Activated naive CD4-positive, alpha-beta T cell treated with anti-CD3 and anti-CD28 coated beads, Interleukin-2, amount 50 U/mL, for 16 hours (primary cell): ENCODE measurements at places on chromosomes 7 and 10.

DNA sequence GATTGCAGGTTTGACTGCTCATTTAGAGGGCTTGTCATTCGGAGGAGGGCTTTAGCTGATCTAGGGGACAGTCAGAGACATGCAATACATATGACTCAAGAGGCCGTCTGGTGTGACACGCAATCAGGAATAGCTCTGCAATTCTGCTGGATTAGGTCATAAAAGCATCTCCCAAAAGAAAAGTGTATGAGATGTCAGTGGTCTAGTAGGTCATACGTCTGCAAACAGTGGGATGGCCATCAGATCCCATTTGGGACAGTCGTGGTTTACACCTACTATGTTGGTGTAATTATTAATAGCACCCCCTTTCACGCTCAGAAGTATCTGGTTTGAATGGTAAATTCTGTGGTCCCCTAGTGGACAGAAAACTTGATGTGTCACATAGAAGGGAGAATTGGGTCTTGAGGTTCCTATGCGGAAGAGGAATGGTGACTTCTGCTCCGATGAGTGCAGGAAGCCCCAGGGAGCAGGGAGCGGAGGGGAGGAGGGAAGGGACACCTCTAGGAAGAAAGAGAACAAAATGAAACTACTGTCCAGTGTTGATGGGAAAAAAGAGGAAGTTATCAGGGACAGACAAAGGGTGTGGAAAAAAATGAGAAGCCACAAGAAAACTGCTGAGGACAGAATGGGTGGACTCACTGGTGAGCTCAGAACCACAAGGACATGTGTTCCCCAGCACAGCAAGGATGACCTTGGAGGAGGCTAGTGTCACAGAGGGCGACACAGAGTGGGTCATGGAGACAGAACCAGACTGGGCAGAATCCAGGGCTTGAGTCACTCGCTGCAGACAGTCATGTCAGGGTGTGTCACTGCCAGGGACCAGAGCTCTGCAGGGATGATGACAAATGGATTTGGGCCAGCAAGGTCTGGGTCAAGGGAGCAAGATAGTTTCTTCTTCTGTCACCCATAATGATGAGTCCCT lies 59.9 kb downstream of the MAP3K8 start:
- no peak for DNase-seq

DNA sequence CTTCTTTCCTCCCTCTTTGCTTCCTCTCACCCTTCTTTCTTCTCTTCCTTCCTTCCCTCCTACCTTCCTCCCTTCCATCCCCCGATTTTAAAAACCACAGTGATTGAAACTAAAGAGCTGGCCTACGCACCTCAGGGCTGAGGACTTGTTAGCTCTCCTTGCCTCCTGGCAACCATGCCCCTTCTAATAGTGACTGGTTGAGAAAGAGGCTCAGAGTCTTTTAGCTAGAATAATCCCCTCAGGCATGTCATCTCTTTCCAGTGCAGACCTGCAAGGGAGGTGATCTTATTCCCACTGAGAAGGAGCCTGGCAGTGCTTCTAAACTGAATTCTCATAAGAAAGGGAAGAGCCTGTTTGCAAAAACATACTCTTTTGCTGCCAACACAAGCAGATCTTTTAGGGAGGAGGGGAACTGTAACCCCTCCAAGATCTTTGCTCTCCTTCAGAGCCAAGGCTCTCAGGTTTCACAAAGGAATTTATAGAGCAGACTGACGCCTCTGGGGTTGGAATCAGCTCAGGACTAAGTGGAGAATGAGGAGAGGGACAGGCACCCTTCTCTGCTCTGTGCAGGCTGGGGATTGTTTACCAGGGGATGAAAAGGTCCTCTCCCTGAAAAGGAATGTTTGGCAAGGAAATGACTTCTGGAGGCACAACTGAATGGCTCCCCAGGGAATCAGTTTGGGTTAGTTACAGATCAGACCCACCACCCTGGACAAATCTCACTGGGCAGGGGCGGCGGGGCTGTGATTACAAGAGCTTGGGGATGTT lies 9.4 kb upstream of the ANKRD1 start:
- no peak for DNase-seq

DNA sequence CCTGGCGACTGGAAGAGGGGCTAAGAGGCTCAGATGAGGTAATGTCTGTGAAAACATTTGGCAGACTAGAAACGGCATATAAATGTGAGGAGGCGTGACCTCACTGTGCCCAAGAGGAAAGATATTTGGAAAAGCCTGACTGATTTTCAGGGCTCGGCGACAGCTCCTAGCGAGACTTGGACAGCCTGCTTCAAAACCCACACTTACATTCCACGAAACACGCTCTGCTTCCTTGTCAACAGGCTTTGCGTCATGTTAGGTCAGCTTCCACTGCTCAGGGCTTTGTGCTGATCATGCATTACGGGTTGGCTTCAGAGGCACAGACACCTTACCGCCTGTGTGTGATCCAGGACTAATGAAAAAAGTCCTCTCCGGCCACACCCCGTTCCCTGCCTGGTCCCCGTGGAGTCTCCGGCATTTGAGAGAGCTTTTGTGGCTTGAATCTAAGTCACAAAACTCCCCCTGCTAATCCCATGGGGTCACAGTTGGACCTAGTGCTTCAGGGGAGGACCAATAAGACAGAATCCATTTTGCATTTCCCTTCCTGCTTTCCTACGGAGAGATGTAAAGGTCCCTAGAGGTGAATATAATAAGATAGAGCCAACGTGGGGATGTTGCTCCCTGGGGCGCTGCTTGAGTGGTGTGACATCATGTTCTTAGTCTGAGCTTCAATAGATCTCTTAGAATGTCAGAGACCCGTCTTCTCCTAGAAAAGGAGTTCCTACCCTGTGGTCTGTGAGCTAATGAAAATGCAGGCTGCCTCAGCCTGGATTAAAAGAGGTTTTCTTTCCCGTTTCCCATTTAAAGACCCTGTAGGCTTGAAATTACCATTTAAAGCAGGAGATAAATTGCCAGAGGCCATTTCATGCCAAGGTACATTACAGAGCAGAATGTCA lies 25.5 kb downstream of the FGFBP3 start:
- no peak for DNase-seq

DNA sequence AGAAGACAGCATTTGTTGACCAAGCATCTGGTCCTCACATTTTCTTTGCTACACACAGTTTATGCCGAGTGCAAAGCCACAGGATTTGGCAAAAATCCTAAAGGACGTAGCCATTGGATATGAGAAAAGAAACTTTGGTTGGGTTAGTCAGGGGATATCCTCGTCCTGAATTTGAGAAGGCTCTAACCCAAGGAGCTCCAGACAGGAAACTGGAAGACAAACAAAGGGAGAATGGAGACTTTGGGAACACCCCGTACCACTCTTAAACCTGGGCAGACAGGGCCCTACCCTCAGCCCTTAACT lies 146.6 kb upstream of the FRMD4A start:
- DNase-seq = no peak

GRCh38 chr7:143043391-143043790 lies 8.8 kb upstream of the OR6V1 start:
- no peak for DNase-seq

GRCh38 chr7:16293669-16294425 lies 127.5 kb downstream of the CRPPA start:
- DNase-seq = no peak

DNA sequence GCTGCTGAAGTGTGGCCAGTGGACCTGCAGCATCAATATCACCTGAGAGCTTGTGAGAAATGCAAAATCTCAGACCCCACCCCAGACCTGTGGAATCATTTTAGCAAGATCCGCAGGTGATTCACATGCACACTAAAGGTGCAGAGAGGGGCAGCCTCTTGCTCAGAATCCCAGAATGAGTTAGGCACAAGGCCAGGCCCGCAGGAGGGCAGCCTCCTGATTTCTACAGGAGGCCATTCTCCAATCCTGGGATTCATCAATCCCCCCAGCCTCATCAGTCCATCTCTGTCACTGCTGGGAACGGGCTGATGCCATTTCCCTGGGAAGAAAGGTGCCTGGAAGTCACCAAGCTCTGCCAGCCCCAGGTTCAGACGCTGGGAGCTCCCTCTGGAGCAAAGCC lies 63.0 kb upstream of the GPR26 start:
- no peak for DNase-seq

GRCh38 chr10:106557053-106557452 lies 607.5 kb downstream of the SORCS1 start:
- DNase-seq = no peak

- DNase-seq = no peak
These were observed 118.1 kb downstream of the TPST1 start for GRCh38 chr7:66323114-66323796.
